Uterus (tissue), 4 donors: ENCODE measurements at places on chromosomes 16 and 17. TPM values are rescaled to one million over a fixed set of nuclear protein-coding genes. Genes with fewer than 3 reads are reported as not detected.

DNA sequence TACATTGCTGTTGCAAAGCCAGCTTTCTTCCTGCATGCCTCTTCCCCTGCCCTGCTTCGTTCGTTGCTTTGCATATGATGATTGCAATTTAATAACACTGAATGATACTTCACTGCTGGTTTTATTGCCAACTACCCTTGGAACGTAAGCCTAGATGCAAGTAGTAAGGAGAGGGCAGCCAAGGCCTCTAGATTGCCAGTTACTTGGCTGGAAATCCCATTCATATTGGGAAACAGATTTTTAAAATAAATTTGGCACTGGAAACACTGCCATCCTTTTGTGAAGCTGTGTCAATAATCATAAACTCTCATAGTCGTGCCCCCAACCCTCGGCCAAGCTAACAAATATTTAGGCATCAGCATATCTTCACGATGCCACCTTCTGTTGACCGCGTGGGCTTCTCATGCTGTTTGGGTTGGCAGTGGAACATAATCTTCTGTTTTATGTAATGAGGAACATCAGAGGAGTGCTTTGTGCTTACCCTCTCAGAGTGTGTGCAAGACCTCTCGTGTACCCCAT lies 86.5 kb downstream of the MAP2K6 start:
- no peak for DNase-seq

Gene TMEM94
- total RNA-seq = 47.2 TPM

Gene C17orf78
- total RNA-seq = not detected

GRCh38 chr16:86319585-86320236 lies 190.6 kb upstream of the FOXF1 start:
- no peak for DNase-seq

GRCh38 chr16:50634090-50634489 lies 47.0 kb downstream of the SNX20 start:
- DNase-seq = no peak

- DNase-seq = no peak
Measured at GRCh38 chr16:65500007-65500406, 378.1 kb upstream of the CDH11 start.

Gene NPIPB9
- 6.9 TPM for total RNA-seq

DNA sequence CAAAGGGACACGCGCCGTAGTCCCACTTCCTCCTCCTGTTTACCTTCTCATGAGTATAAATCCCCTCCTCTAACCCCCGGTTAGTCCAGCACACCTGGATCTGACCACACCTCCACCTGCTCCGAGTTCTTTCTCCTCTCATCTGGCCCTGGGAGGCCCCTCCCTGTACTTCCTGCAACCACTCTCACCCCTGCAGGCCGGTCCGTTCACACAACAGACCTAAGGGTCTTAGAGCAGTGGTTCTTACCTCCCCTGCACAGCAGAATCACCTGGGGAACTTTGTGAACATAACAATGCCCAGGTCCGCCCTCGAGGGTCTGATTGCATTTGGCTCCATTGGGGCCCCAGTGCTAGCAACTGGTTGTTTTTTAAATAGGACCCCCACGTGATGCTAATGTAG lies 24.8 kb downstream of the TMEM114 start:
- no peak for DNase-seq

DNA sequence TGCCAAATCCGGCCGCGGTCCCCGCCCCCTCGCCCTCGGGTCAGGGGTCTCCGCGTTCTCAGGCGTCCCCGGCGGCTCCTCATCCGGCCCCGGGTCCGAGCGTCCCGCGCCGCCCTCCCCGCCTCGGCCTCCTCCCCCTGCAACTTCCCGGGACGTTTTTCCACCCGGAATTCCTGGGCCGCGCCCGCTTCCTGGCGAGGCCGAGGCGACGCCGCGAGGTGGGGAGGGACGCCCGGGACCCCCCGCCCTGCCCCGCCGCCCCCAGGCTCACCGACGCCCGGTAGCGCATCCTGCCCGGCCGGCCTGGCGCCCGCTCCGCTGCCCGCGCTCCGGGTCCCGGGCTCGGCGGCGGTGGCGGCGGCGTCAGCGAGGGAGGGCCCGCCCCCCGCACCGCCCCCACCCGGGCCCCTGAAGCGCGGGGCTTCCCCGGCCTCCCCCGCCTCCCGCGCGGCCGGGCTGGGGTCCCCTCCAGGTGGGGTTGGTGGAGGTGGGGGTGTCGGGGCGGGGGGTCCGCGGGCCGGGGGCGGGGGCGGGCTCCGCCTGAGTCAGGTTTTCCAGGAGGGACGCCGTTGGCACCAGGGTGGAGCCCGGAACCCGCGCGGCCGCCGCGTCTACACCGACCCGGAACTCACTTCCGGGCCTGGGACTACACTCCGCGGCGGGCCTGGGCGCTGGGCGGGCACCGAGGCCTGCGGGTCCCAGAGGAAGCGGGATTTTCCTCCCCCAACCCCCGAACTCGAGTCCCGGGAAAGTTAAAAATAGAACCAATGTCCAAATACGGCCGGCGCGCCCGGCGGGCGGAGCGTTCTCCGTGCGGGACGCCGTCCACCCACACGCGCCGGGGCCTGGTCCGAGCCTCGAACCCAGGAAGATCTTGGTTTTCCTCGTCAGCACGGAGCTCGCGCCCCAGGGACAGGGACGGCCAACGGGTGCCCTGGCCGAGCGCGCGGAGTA lies 6.8 kb downstream of the MYO1C start:
- peak; percentile 72 for DNase-seq

Gene TRPV3
- not detected for total RNA-seq

Gene PHOSPHO1
- total RNA-seq = not detected
